Activated naive CD8-positive, alpha-beta T cell treated with anti-CD3 and anti-CD28 coated beads for 36 hours (primary cell): ENCODE measurements at places on chromosomes 6 and 20. TPM values are rescaled to one million over a fixed set of nuclear protein-coding genes. Genes with fewer than 3 reads are reported as not detected.

DNA sequence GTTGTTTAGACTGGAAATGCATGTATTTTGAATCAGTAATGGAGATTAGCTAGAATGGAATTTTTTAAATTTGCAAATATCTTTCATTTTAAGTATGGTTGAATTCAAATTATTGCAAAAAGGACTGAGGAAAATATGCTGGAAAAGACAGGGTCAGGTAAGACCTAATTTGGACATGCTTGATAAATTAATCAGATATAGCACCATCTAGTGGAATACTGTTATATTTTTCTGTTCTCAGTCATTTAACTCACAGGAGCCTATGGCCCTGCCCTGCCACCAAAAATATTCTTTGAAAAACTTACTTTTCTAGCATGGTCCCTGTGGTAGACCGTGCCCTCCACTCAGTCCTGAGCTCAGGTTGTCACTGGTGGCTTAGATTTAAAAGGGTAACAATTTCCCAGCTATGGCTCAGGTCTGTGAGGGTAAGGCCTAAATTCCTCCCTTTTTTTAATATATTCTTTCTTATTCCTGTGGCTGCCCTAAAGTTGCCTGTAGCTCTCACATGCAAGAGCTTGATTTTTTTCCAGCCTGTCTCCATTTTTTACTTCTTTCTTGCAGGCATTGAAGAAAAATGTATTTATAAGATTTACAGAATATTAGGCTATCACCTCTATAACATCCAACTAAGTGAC lies 25.3 kb upstream of the KIAA1586 start:
- H3K4me3 ChIP-seq: no peak overlapping the region
- no peak overlapping the region for H3K27ac ChIP-seq
- H3K4me1 ChIP-seq: no peaks in the 10 kb centered on the region
- no peak for DNase-seq
- no peaks in the 10 kb centered on the region for H3K27me3 ChIP-seq

GRCh38 chr6:125245523-125246264 lies 56.1 kb downstream of the HDDC2 start:
- H3K4me1 ChIP-seq: no peaks in the 10 kb centered on the region
- H3K4me3 ChIP-seq: no peak overlapping the region
- H3K27me3 ChIP-seq: peaks cover 8% of the 10 kb centered on the region

DNA sequence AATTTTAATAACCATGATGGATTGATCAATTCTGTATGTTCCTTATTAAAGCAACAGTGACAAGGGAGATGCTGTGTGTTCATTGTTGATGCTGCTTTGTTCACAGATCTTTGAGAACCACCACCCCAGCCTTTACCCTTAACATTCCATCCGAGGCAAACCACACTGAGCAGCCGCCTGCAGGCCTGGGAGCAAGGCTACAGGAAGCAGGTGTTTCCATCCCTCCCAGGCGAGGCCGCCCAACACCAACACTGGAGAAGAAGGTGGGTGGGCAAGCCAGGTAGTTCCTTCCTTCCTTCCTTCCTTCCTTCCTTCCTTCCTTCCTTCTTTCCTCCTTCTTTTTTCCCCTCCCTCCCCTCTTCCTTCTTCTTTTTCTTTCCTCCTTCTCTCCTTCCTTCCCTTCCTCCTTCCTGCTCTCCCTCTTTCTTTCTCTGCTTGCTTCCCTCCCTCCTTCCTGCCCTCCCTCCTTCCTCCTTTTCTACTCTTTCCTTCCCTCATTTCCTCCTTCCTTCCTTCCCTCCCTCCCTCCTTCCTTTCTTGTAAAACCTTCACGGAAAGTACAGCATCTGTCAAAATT lies 13.7 kb downstream of the TTLL2 start:
- H3K27ac ChIP-seq: no peak overlapping the region
- no peak for DNase-seq
- H3K4me1 ChIP-seq: no peaks in the 10 kb centered on the region

Gene OPRM1
- total RNA-seq: not detected

Gene PSORS1C2
- total RNA-seq: not detected

- no peak overlapping the region for H3K27ac ChIP-seq
- no peak overlapping the region for H3K4me3 ChIP-seq
- DNase-seq: no peak
- no peaks in the 10 kb centered on the region for H3K4me1 ChIP-seq
- no peaks in the 10 kb centered on the region for H3K36me3 ChIP-seq
Measured at GRCh38 chr6:78559056-78559455, 308.3 kb upstream of the IRAK1BP1 start.

GRCh38 chr6:24401458-24401857 lies 1.3 kb upstream of the MRS2 start:
- peaks cover 18% of the 10 kb centered on the region for H3K4me1 ChIP-seq
- DNase-seq: no peak
- no peak overlapping the region for H3K4me3 ChIP-seq
- H3K27me3 ChIP-seq: peaks cover 40% of the 10 kb centered on the region
- H3K27ac ChIP-seq: no peak overlapping the region
- peaks cover 4% of the 10 kb centered on the region for H3K36me3 ChIP-seq

DNA sequence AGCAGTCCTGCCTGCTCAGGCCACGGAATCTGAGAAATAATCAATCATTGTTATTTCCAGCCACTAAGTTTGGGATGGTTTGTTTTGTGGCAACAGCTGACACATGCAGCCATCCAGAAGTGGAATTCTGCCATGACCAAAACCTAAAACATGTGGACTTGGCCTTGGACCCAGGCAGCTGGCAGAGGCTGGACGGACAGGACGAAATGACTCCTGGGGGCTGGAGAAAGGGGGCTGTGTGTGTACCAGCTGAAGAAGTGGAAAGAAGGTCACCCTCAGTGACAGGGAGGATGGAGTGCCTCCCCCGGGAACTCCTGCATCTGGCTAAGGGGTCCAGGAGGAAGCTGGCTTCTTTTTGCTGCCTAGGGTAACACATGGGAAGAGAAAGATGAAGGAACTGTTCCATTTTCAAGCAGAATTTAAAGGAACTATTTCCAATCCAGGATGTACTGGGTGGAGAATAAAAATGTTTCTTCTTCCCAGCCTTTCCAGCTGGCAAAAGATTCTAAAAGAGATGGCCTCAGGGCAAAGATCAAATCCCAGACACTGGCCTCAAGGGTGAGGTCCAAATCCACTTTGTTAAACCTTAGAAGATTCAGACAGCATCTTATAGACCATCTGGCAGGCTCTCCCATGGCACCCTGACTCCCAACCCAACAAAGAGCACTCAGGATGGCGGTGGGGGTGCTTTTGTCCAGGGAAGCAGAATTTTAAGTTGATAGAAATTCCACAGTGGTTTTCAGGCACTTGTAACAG lies 14.3 kb downstream of the SERPINB6 start:
- peaks cover 28% of the 10 kb centered on the region for H3K36me3 ChIP-seq
- H3K4me3 ChIP-seq: no peak overlapping the region
- peaks cover 26% of the 10 kb centered on the region for H3K4me1 ChIP-seq
- no peak for DNase-seq

Gene ABHD16B
- total RNA-seq: not detected

- no peak for DNase-seq
- H3K4me3 ChIP-seq: no peak overlapping the region
- H3K4me1 ChIP-seq: peaks cover 3% of the 10 kb centered on the region
- H3K27me3 ChIP-seq: no peaks in the 10 kb centered on the region
- no peak overlapping the region for H3K27ac ChIP-seq
- H3K36me3 ChIP-seq: peaks cover 83% of the 10 kb centered on the region
Measured at GRCh38 chr6:147298461-147298860, 94.2 kb downstream of the STXBP5 start.

GRCh38 chr20:62376112-62377063 lies 9.3 kb upstream of the LAMA5 start:
- no peaks in the 10 kb centered on the region for H3K4me1 ChIP-seq
- no peak overlapping the region for H3K27ac ChIP-seq
- H3K4me3 ChIP-seq: no peak overlapping the region
- DNase-seq: no peak
- H3K36me3 ChIP-seq: no peaks in the 10 kb centered on the region

- H3K27ac ChIP-seq: peak overlapping the region; percentile 43
- no peaks in the 10 kb centered on the region for H3K27me3 ChIP-seq
- peaks cover 47% of the 10 kb centered on the region for H3K36me3 ChIP-seq
- peaks cover 29% of the 10 kb centered on the region for H3K4me1 ChIP-seq
- H3K4me3 ChIP-seq: no peak overlapping the region
Measured at GRCh38 chr6:142753196-142753595, 191.8 kb downstream of the HIVEP2 start.

Gene C20orf144
- total RNA-seq: 0.21 TPM

GRCh38 chr6:152167641-152168603 lies 360.4 kb downstream of the ESR1 start:
- H3K4me3 ChIP-seq: no peak overlapping the region
- DNase-seq: no peak
- H3K27ac ChIP-seq: peak overlapping the region; percentile 61
- peaks cover 22% of the 10 kb centered on the region for H3K4me1 ChIP-seq
- peaks cover 37% of the 10 kb centered on the region for H3K36me3 ChIP-seq
